ENCODE measurements at places on chromosomes 3 and 15.

- DNase-seq, result peak; percentile 53
These were observed 204.9 kb downstream of the TNIK start for GRCh38 chr3:171255236-171255806.

GRCh38 chr3:70856414-70857162 is 544.1 kb upstream of the MDFIC2 start:
- DNase-seq, result no peak

- peak; percentile 96 for DNase-seq
These were observed 10.6 kb downstream of the CISH start for GRCh38 chr3:50600841-50601591.

DNA sequence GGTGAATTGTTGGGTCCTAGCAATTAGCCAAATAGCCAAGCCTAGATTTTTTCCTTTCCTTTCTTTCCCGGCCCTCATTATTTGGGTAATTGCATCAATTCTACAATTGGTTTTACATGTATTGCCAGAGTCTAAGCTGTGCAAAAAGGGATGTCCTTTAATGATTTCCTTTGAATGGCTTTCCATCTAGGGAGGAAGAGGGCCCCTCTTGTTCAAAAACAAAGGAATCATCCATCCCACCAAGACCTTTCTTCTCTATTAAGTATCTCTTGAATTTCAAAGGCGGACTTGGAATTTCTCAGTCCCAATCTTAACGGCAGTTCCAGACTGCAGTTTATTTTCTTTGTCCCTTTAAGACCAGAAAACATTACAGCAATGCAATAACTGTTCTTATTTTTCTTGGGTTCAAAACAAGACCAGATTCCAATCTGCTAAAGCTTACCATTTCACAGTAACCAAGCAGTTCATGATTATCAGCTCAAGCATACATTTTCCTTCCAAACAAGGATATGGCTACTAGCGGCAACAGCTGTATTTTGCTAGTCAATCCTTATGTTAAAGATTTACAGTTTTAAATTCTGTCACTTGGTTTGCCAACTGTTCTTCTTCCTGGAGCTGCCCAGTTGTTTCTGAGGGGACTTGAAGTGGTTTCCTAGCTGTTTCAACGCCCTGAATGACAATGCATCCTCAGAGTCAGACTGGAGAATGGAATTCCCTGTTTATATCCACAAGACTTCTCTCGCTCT is 91.4 kb upstream of the LRIG1 start:
- no peak for DNase-seq

- no peak for DNase-seq
These were observed 173.1 kb upstream of the CMC1 start for GRCh38 chr3:28068342-28068741.

GRCh38 chr3:40137591-40138295 is 171.8 kb upstream of the EIF1B start:
- DNase-seq, result no peak

GRCh38 chr15:27248251-27248650 is 277.3 kb downstream of the GABRG3 start:
- DNase-seq, result no peak

DNA sequence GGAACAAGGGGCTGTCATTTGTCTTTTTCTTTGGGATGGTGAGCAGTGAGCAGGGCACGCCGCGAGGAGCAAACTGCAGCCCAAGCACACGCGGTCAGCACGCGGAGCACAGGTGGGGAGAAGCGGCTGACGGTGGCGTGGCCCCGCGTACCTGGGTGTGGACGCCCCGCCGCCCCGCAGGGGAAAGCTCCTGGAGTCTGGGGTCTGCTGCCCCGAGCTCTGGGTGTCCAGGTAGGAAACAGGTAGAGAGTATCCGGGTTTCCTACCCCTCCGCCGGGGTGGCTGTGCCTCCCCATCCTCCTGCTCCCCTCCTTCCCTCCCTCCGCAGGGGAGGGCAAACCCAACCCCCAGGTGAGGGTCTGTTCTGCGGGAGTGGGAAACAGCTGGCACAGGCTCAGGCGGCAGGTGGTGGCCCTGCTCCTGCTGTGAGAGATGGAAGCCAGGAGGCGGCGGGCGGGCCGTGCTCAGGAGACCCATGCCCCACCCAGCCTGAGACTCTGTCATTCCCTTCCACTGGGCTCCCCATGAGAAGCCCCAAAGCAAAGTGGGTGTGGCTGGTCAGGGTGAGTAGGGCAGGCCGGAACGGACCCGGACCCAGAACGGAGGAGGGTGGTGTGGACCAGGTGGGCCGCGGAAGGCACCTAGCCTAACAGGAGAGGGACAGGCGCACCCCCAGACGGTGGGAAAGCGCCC is 56.9 kb upstream of the CGNL1 start:
- no peak for DNase-seq

DNA sequence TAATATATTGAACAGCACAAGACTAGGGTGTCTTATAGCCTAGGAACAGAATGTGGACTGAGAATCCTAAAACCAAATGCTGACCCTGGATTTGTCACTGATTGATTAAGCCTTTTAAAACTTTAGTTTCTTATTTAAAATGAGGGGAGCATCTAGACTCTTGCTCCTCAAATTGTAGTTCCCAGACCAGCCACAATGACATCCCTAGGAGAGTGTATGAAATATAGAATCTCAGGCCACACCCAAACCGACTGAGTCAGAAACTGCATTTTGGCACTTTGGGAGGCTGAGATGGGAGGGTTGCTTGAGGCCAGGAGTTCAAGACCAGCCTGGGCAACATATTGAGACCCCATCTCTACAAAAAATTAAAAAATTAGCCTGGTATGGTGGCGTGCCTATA is 287.8 kb upstream of the UMPS start:
- DNase-seq, result no peak

DNA sequence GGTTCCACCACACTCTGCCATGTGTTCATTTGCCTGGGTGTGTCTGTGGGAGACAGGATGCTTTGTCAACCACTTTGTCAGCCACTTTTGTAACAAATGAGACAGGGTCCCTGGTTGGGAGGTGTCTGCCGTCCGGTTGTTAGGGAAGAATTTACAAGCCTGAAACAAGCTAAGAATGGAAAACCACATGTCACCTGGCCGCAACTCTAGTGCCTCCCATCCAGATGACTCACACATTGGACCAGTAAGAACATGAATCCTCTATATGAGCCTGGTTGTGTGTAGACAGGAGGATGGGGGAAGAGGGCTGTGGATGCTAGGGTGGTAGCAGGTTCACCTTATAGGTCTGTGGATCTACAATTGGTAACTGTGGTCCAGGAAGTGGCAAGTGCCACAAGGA is 335.3 kb downstream of the CLSTN2 start:
- no peak for DNase-seq

- DNase-seq, result peak; percentile 15
These were observed 42.5 kb downstream of the CAPN3 start for GRCh38 chr15:42401544-42402454.

GRCh38 chr3:123789760-123790159 is 94.4 kb downstream of the MYLK start:
- DNase-seq, result no peak

DNA sequence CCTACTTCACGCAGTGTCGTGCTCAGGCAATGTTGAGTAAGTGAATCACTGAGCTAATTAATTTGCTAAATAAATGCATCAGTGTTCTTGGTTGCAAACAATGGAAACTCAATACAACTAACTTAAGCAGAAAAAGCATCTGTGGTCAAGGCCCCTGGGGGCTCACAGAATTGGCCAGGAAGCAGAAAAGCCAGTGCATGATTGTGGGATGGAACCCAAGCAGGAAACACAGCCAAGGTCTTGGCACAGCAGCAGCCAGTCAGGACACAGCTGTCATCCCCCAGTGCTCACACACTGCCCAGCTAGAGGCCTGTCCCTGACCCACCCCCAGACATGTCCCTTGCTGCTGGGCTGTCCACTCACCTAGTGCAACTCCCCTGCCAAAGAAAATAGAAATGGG is 85.9 kb downstream of the AQP9 start:
- DNase-seq, result no peak

DNA sequence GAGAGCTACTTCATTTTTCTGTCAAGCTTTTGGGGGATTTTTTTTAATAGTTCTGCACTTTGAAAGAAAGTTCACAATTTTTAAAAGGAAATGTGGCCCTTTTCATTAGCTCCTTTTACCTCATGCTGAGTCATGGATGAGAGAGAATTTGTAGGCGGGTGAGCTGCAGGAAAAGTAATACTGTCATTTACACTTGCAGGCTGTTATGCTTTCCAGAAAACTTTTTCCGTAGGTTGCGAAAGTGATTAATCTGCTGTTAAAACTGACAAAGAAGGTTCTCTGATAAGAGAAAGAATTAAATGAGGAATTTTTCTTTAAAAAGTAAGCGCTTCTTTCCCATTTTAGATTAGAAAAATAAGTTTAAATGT is 430.2 kb downstream of the LPP start:
- DNase-seq, result peak; percentile 16

- no peak for DNase-seq
These were observed 21.8 kb downstream of the FBXO22 start for GRCh38 chr15:75925440-75925839.

DNA sequence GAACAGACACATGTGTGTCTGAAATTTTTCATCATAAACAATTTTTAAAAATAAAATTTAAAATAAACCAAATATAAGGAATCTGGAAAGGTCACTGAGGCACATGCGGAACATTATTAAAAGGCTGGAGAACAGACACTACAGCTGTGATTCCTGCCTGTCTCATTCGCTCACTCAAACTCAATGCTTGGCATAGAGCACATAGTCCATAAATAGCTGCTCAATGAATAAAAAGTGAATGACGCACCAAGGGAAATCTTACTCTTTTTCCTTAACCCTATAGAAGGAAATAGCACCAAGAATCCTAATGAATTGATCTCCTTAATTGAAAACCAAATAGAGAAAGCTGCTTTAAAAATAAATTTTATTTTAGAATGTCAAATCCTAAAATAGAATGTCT is 98.4 kb downstream of the FSIP1 start:
- no peak for DNase-seq

GRCh38 chr3:47079432-47079831 is 84.5 kb downstream of the SETD2 start:
- DNase-seq, result no peak

DNA sequence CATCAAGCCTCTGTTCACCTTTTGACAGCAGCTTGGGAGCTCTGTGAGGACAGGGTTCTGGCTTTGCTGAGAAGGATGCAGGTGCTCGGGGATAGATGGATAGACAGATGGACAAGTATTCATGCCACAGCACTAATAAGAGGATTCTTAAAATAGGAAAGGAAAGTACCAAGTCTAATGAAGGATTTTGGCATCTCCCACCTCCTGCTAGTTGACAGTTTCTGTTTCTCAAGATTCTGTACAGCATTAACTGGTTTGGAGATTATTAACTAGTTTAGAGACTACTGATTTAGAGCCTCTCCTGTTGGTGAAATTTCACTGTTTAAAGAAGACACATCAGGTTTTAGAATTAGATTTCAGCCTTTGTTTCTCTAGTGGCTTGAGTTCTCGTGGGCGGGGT is 152.3 kb downstream of the CACNA1D start:
- no peak for DNase-seq

- DNase-seq, result no peak
These were observed 297.2 kb upstream of the TPRG1 start for GRCh38 chr3:188874576-188874975.

DNA sequence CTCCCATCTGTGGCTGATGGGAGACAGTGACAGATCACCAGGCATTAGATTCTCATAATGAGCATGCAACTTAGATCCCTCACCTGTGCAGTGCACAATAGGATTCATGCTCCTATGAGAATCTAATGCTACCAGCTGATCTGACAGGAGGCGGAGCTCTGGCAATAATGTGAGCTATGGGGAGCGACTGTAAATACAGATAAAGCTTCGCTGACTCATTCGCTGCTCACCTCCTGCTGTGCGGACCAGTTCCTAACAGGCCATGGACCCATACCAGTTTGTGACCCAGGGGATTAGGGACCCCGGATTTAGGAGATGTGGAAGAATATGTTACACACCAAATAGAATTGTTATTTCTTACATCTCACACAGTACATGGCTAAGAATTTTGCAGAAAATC is 6.7 kb downstream of the ARGFX start:
- no peak for DNase-seq

GRCh38 chr3:119195911-119196310 is 22.5 kb downstream of the UPK1B start:
- no peak for DNase-seq

All from CD4-positive, alpha-beta T cell treated with Interleukin-2 at 100 ng/mL for 4 hours (primary cell).